Activated naive CD8-positive, alpha-beta T cell treated with anti-CD3 and anti-CD28 coated beads, Interleukin-2, amount 10 ng/mL, durations not matched to agents 7 days and 5 days (primary cell): ENCODE measurements at places on chromosomes 5 and 9. TPM values are rescaled to one million over a fixed set of nuclear protein-coding genes. Genes with fewer than 3 reads are reported as not detected.

The DBH gene
- not detected for total RNA-seq

The OLFML2A gene
- not detected for total RNA-seq

The TMC1 gene
- not detected for total RNA-seq

The KIF12 gene
- not detected for total RNA-seq

The MSX2 gene
- total RNA-seq, result not detected

The ADAMTS2 gene
- total RNA-seq, result not detected

The SPATA9 gene
- not detected for total RNA-seq

The TMEFF1 gene
- 0.20 TPM for total RNA-seq

The UNC5A gene
- not detected for total RNA-seq

The ACSL6 gene
- 34.6 TPM for total RNA-seq

The FXN gene
- 11.4 TPM for total RNA-seq

- DNase-seq, result no peak
- H3K4me3 ChIP-seq, result no peak overlapping the region
- no peaks in the 10 kb centered on the region for H3K36me3 ChIP-seq
- H3K27me3 ChIP-seq, result peaks cover 5% of the 10 kb centered on the region
- no peaks in the 10 kb centered on the region for H3K4me1 ChIP-seq
These were observed 351.3 kb downstream of the ENC1 start for GRCh38 chr5:74289238-74289637.

DNA sequence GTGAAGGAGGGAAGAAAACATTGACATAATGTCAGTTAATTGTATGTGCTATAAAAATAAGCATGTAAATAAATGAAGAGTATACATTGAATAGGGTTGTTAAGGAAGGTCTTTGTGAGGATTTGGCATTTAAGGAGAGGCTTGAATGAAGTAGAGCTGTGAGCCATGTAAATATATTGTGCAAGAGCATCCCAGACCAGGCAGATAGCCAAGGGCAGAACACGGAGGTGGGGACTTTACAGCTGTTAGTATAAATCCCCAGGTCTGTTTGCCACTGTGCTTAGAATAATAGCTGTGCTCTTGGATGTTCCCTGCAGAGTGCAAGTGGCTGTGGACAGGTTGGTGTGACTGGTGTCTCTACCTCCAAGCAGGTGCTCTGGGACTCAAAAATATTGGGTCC, 211.7 kb downstream of the LRRC70 start:
- DNase-seq, result no peak
- no peaks in the 10 kb centered on the region for H3K36me3 ChIP-seq
- H3K4me3 ChIP-seq, result no peak overlapping the region
- H3K4me1 ChIP-seq, result no peaks in the 10 kb centered on the region
- H3K27ac ChIP-seq, result no peak overlapping the region

DNA sequence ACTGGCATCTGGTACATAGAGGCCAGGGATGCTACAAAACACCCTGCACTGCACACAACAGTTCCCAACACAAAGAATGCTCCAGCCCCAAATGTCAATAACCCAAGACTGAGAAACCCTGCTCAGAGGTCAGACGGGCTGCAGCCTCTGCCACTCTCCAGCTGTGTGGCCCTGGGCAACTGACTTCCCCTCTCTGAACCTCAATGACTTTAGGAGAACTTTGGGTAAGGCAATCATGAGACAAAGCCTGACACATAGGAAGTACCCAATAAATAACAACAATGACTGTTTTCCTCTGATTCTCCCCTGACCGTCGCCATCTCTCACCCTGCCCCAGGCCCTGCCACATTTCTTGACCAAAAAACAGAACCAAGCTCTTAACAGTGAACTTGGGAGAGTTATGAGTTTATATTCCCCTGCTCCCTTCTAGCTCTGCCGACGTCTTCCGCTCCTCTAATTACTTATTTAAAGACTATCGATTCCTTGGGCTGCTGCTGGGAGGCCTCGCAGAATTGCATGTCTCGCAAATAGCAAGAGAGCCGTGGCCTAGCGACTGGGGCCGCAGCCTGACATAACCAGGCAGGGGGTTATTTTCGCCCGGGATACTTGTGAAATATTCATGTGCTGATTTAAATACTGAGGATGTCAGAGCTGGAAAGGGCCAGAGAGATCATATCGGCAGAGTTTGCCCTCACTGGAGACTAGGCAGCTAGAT, 24.5 kb upstream of the CRB2 start:
- no peak for DNase-seq
- H3K27ac ChIP-seq, result no peak overlapping the region
- H3K36me3 ChIP-seq, result no peaks in the 10 kb centered on the region
- H3K27me3 ChIP-seq, result no peaks in the 10 kb centered on the region
- H3K4me3 ChIP-seq, result no peak overlapping the region
- H3K4me1 ChIP-seq, result peaks cover 13% of the 10 kb centered on the region

- no peak overlapping the region for H3K4me3 ChIP-seq
- no peak for DNase-seq
- H3K4me1 ChIP-seq, result peaks cover 14% of the 10 kb centered on the region
These were observed 90.2 kb downstream of the F2RL2 start for GRCh38 chr5:76532973-76533372.

DNA sequence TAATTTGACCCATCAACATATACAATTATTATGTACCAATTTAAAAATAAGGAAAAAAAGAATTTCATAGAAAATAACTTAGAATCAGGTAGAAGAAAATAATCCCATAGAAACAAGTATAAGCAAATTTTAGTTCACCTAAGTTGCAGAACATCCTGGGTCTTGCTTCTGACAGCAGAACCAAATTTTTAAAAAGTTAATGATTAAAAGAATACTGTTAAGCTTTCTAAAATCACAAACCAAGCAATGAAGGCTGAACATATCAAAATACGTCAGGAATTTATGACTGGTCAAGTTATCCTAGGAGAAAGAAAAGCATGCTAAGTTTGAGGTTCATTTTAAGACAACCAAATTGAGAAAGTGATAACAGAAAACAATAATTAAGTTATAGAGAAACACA, 650.9 kb downstream of the PTPRD start:
- H3K27ac ChIP-seq, result no peak overlapping the region
- DNase-seq, result no peak
- H3K4me3 ChIP-seq, result no peak overlapping the region
- H3K27me3 ChIP-seq, result no peaks in the 10 kb centered on the region
- no peaks in the 10 kb centered on the region for H3K4me1 ChIP-seq

- H3K36me3 ChIP-seq, result no peaks in the 10 kb centered on the region
- DNase-seq, result no peak
- H3K27me3 ChIP-seq, result no peaks in the 10 kb centered on the region
- H3K4me3 ChIP-seq, result no peak overlapping the region
- no peak overlapping the region for H3K27ac ChIP-seq
- H3K4me1 ChIP-seq, result no peaks in the 10 kb centered on the region
These were observed 630.3 kb downstream of the ISL1 start for GRCh38 chr5:52013523-52013922.

- no peaks in the 10 kb centered on the region for H3K27me3 ChIP-seq
- no peak for DNase-seq
- no peaks in the 10 kb centered on the region for H3K36me3 ChIP-seq
These were observed 451.2 kb upstream of the TLE4 start for GRCh38 chr9:79120533-79120932.

GRCh38 chr5:93512799-93513198, 68.2 kb downstream of the NR2F1-AS1 start:
- H3K4me1 ChIP-seq, result no peaks in the 10 kb centered on the region
- no peak for DNase-seq
- no peak overlapping the region for H3K27ac ChIP-seq
- H3K4me3 ChIP-seq, result no peak overlapping the region
- H3K36me3 ChIP-seq, result no peaks in the 10 kb centered on the region
- peaks cover 5% of the 10 kb centered on the region for H3K27me3 ChIP-seq

DNA sequence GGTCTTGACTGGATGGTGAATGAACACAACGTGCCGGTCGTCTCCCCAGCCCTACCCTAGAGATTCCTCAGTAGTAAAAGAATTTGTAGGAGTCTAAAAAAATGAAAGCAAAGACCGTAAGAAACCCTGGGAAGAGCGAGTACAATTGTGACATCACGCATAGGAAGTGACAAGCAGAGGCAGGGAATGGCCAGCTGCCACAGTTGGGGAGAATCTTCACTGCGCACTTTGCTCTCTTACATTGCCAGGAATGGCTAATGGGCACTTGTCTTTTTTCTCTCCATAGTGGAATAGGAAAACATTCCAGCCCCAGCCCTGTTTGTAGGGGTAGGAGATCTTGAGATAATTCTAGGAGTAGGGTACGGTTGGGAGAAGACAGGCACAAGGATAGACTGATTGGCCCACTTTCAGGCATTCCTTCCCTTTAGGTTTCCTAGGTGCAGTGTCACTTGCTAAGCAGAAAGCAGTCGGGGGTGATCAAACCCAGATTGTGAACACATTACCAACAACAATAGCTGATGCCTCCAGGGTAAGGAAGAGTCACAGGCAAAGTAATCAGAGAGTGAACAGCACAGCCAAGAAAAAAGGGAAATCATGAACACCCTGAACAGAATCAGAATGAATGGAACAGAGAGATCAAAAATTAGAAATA, 302.7 kb downstream of the MAN2A1 start:
- no peak overlapping the region for H3K4me3 ChIP-seq
- no peaks in the 10 kb centered on the region for H3K4me1 ChIP-seq
- H3K27me3 ChIP-seq, result no peaks in the 10 kb centered on the region

GRCh38 chr9:132630116-132630515, 39.7 kb downstream of the DDX31 start:
- peaks cover 5% of the 10 kb centered on the region for H3K36me3 ChIP-seq
- DNase-seq, result no peak
- H3K27ac ChIP-seq, result no peak overlapping the region
- no peaks in the 10 kb centered on the region for H3K27me3 ChIP-seq

GRCh38 chr9:83598487-83598886, 24.5 kb upstream of the IDNK start:
- no peak overlapping the region for H3K27ac ChIP-seq
- DNase-seq, result no peak
- H3K4me3 ChIP-seq, result no peak overlapping the region
- H3K36me3 ChIP-seq, result no peaks in the 10 kb centered on the region

GRCh38 chr5:98975682-98976407, 47.0 kb upstream of the CHD1 start:
- no peaks in the 10 kb centered on the region for H3K36me3 ChIP-seq
- H3K4me1 ChIP-seq, result peaks cover 10% of the 10 kb centered on the region
- no peak overlapping the region for H3K4me3 ChIP-seq
- peaks cover 2% of the 10 kb centered on the region for H3K27me3 ChIP-seq

DNA sequence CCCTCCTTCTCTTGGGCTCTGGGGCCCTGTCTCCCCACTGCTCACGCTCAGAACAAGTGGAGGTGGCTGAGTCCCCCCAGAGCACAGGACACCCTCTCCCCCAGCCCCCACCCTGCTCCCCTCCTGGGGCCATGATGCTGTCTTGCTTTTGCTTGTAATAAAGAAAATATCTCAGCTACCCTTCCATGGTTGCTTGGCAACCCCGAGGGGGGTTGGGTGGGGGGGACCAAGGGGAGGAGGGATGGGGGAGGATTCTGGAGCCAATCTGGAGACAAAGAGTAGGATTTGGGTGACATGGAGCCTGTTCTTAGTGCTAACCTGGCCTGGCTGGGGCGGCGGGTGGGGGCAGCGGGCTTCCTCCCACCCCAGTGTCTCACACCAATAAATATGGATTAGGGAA, 16.1 kb upstream of the CERCAM start:
- peaks cover 23% of the 10 kb centered on the region for H3K27me3 ChIP-seq
- no peaks in the 10 kb centered on the region for H3K36me3 ChIP-seq
- no peak overlapping the region for H3K4me3 ChIP-seq
- no peaks in the 10 kb centered on the region for H3K4me1 ChIP-seq

GRCh38 chr5:180136630-180137381, 65.2 kb upstream of the RNF130 start:
- H3K4me1 ChIP-seq, result peaks cover 8% of the 10 kb centered on the region
- H3K4me3 ChIP-seq, result no peak overlapping the region
- DNase-seq, result no peak
- H3K27me3 ChIP-seq, result no peaks in the 10 kb centered on the region
- no peak overlapping the region for H3K27ac ChIP-seq

- no peak overlapping the region for H3K27ac ChIP-seq
- no peak overlapping the region for H3K4me3 ChIP-seq
- DNase-seq, result no peak
- no peaks in the 10 kb centered on the region for H3K36me3 ChIP-seq
- H3K4me1 ChIP-seq, result peaks cover 13% of the 10 kb centered on the region
These were observed 3.7 kb downstream of the MYO10 start for GRCh38 chr5:16932401-16932800.

DNA sequence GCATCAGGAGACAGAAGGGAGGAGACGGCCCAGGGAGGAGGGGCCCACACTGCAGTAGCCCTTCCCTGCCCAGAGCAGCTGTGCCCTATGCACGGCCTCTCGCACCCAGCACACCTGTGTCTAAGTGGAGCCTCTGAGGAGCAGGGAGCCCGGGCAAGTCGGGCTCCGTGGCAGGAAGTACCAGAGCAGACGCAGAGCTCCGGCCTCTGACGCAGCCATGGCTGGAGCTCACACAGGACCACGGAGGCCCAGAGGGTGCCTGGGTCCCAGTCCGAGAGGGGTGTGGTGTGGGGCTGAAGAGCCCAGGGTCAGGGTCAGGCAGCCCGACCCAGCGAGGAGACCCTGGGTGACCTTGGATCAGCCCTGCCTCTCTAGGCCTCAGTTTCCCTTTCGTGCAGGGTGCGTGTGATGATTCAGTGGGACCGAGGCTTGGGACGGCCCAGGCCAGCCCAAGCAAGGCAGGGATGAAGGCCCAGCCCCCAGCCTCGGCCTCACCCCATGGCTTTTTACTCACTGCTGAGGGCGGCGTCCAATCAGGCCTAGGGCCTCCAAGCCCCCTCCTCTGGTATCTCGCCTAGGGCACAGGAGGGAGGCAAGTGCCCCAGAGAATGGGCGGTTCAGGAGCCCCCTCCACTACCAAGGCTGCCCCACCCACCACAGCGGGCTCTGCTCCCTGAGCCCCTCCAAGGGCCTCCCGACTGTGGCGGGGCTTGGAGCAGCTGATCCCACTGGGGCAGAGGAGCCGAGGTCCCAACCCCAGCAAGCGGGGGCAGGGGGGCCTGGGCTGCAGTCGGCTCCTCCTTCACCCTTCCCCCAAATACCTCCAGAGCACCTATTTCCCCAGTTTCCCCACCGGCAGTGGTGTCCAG, 4.3 kb upstream of the AGPAT2 start:
- no peaks in the 10 kb centered on the region for H3K4me1 ChIP-seq
- H3K4me3 ChIP-seq, result no peak overlapping the region
- H3K27ac ChIP-seq, result no peak overlapping the region
- no peaks in the 10 kb centered on the region for H3K36me3 ChIP-seq

- DNase-seq, result no peak
- H3K4me3 ChIP-seq, result no peak overlapping the region
- H3K36me3 ChIP-seq, result no peaks in the 10 kb centered on the region
- H3K27me3 ChIP-seq, result no peaks in the 10 kb centered on the region
- H3K27ac ChIP-seq, result no peak overlapping the region
- no peaks in the 10 kb centered on the region for H3K4me1 ChIP-seq
These were observed 530.4 kb upstream of the DAB2 start for GRCh38 chr5:39955156-39955555.

- peak overlapping the region; percentile 91 for H3K4me3 ChIP-seq
- H3K27me3 ChIP-seq, result no peaks in the 10 kb centered on the region
- peaks cover 29% of the 10 kb centered on the region for H3K36me3 ChIP-seq
- H3K27ac ChIP-seq, result peak overlapping the region; percentile 97
- H3K4me1 ChIP-seq, result peaks cover 74% of the 10 kb centered on the region
- peak; percentile 93 for DNase-seq
These were observed 53.2 kb downstream of the USP20 start for GRCh38 chr9:129888293-129889121.

GRCh38 chr5:2278825-2279456, 396.2 kb upstream of the IRX4 start:
- H3K4me3 ChIP-seq, result no peak overlapping the region
- no peaks in the 10 kb centered on the region for H3K36me3 ChIP-seq
- no peak overlapping the region for H3K27ac ChIP-seq

GRCh38 chr5:98927242-98927988, 1.4 kb downstream of the CHD1 start:
- peaks cover 31% of the 10 kb centered on the region for H3K4me1 ChIP-seq
- peak overlapping the region; percentile 95 for H3K27ac ChIP-seq
- H3K36me3 ChIP-seq, result peaks cover 20% of the 10 kb centered on the region
- DNase-seq, result no peak
- peak overlapping the region; percentile 99 for H3K4me3 ChIP-seq
- no peaks in the 10 kb centered on the region for H3K27me3 ChIP-seq
